GM20000 (cell line): ENCODE measurements at places on chromosomes 12 and 14.

GRCh38 chr12:13428538-13429265 lies 232.2 kb downstream of the EMP1 start:
- no peak for DNase-seq

- peak; percentile 61 for DNase-seq
Observed at GRCh38 chr14:35814371-35815005, 5.4 kb upstream of the RALGAPA1 start.

DNA sequence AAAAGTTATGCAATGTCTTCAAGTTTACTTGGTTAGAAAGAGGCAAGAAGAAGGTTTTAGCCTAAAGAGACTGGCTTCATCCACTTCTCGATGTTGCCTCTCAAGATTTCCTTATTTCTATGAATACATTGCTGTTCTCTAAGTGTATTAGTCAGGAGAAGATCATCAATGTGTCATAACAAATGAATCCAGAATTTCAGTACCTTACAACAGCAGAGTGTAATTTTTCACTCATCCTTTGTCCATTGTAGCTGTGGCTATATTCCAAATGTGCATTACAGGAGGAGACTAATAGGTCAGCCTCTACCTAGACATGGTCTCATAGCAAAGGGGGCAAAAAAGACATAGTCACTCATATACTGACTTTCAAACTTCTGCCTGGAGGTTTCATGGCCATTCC lies 579.1 kb downstream of the PRKD1 start:
- DNase-seq = no peak

- DNase-seq = no peak
Observed at GRCh38 chr14:90386321-90386720, 10.5 kb upstream of the CALM1 start.

DNA sequence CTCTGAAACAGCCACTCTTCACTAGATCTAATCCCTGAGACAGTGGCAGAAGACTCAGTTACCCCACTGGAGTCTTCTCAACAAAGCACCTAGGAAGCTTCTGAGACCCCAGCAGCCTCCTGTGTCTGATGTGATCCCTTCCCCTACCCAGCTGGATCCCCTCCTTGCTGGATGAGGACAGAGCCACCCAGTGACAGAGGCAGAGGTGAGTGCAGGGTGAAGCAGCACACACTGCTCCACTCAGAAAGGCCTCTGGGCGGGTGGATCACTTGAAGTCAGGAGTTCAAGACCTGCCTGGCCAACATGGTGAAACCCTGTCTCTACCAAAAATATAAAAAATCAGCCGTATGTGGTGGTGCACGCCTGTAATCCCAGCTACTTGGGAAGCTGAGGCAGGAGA lies 2.7 kb downstream of the SPRYD3 start:
- DNase-seq = no peak

GRCh38 chr14:72559669-72560255 lies 334.1 kb downstream of the DPF3 start:
- DNase-seq = no peak

- DNase-seq = no peak
Observed at GRCh38 chr12:14849661-14850060, 6.3 kb upstream of the ART4 start.

GRCh38 chr14:61733972-61734371 lies 28.2 kb upstream of the SNAPC1 start:
- DNase-seq = no peak

GRCh38 chr14:44962334-44963043 lies 499 bp downstream of the TOGARAM1 start:
- peak; percentile 41 for DNase-seq

- DNase-seq = no peak
Observed at GRCh38 chr12:28622406-28622805, 432.1 kb downstream of the CCDC91 start.
